ENCODE measurements at places on chromosomes 16 and 17. TPM values are rescaled to one million over a fixed set of nuclear protein-coding genes. Genes with fewer than 3 reads are reported as not detected.

GRCh38 chr17:70270554-70270953 is 101.2 kb downstream of the KCNJ2 start:
- H3K36me3 ChIP-seq, result no peaks in the 10 kb centered on the region
- no peak overlapping the region for H3K4me3 ChIP-seq
- peaks cover 14% of the 10 kb centered on the region for H3K4me1 ChIP-seq
- no peak for DNase-seq
- no peaks in the 10 kb centered on the region for H3K27me3 ChIP-seq

DNA sequence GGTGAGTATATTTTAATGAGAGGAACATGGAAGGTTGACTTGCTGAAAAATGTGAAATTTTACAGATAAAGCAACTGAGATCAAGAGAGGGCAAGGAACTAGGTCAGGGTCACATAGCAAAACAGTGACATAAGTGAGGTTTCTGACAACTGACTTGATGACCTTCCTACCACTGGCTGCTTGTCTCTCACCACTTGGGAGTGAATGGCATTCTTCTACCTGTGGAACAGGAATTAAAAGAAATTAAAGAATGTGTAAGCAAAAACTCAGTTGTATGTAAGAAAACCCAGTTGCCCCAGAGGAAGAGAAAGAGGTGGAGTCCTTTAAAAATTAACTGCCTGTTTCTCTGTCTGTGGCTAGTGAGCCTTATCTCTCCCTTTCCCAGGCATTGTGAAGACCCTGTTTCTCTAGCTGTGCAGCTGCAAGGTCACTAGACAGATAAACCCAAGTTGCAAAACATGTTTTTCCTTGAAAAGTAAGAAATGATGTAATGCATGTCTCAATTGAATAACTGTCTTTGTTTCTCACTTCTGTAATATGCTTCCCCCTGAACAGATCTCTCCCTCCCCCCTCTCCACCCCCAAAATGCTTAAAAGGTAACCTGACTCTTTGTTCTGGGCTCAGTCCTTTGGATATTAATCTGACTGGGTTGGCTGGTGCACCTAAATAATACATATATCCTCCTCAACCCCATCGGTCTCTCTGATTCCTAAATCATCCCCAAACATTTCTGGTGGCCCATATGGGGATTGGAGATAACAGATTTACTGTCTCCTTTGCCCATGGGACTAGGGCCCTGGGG is 23.4 kb downstream of the ACSM1 start:
- H3K27ac ChIP-seq, result no peak overlapping the region
- H3K4me3 ChIP-seq, result no peak overlapping the region
- H3K36me3 ChIP-seq, result no peaks in the 10 kb centered on the region
- peaks cover 24% of the 10 kb centered on the region for H3K4me1 ChIP-seq
- no peaks in the 10 kb centered on the region for H3K27me3 ChIP-seq

Gene MEOX1
- 0.59 TPM for total RNA-seq

Gene TBC1D3H
- total RNA-seq, result not detected

Gene SRL
- 0.06 TPM for total RNA-seq

Gene RABEP2
- 22.0 TPM for total RNA-seq

Gene ANKRD40
- 50.6 TPM for total RNA-seq

DNA sequence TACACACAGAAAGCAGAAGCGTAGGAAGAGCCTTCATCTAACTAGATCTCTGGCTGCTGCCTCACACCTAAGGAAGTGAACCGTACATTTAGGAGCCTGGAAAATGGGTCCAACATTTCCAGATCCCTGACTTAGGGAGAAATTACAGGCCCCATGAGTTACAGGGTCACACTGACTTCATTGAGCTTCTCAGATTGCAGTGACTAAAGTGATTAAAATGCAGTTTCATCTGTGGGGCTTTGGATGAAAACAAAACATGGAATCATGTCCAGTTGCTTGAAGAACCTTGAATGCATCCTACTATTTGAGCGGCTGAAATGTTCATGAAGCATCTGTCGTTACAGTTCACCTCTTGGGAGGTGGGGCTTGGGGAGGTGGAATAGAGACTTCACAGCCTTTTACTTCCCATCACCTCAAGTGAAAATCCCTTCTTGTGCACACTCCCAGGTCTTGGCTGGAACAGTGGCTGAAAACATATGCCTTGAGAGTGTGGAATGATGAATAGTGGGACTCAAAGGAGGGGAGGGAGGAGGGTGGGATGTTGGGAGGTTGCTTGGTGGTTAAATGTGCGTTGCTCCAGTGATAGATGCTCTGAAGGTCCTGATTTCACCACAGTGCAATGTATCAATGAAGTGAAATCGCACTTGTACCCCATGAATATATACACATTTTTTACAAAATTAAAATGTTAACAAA is 19.7 kb downstream of the TEKT3 start:
- DNase-seq, result no peak
- no peak overlapping the region for H3K4me3 ChIP-seq
- H3K27ac ChIP-seq, result no peak overlapping the region
- no peaks in the 10 kb centered on the region for H3K36me3 ChIP-seq
- no peaks in the 10 kb centered on the region for H3K27me3 ChIP-seq

Gene DPEP2
- not detected for total RNA-seq

Gene KRTAP2-4
- total RNA-seq, result not detected

Gene ACAP1
- total RNA-seq, result 2.7 TPM

Gene CSH2
- not detected for total RNA-seq

DNA sequence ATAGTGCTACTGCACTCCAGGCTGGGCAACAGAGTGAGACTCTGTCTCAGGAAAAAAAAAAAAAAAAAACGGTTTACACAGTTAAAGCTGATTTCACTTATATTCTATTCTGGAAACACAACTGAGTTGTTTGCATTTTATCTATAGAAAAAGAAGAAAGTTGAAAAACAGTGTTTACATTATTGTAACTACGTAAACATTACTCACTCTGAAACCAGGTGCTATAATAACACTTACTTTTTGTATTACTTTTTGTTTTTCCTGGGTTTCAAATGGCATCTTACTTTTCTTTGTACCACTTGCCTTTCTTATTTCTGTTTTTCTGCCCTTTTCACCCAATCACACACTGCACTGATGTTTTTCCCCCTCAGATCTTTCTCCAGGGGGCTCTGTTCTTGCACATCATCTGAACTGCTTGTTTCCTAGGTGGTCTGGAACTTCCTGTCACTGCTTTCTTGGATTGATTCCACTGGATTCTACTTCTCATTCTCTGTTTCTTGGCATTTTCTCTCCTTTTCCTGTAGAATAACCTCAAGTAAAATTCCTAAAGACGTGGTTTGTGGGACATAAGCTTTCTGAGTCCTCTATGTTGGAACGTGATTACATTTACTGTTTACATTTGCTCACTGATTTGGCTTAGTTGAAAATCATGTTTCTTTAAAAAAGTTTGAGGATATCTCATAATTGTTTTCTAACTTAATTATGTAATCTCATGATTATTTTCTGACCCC is 142.1 kb downstream of the HS3ST3B1 start:
- no peak overlapping the region for H3K4me3 ChIP-seq
- no peaks in the 10 kb centered on the region for H3K27me3 ChIP-seq
- no peak for DNase-seq
- H3K36me3 ChIP-seq, result no peaks in the 10 kb centered on the region

DNA sequence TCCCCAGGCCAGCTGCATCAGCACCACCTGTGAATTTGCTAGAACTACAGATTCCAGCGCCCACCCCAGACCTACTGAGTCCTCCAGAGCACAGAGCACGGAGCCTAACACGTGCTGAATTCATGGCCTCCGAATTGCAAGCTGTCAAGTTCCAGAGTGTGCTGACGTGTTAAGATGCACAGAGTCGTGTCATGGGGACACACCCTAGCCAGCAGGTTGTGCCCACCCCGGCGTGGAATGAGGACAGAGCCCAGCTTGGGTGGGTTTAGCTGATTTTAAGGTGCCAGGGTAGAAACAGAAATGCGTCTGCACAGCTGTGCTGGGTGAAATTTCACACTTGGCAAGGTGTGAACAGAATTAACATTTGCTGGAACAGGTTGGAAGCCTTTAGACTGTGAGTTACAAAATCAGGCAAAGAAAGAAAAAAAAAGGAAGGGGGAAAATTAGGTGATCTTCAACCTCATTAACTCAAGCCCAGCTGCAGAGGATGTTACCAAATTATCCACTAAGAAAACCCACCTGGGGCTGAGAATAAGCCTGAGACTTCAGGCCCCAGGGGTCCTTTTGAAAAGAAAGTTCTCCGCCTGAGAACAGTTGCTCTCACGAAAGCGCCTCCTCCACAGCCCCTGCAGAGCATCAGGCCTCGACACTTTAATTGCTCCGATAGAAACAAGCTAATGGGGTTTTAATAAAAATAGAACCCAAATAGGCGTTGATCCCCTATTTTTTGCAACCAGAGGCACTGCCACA is 27.1 kb downstream of the GINS3 start:
- H3K4me1 ChIP-seq, result peaks cover 51% of the 10 kb centered on the region
- no peaks in the 10 kb centered on the region for H3K36me3 ChIP-seq
- H3K27ac ChIP-seq, result peak overlapping the region; percentile 89
- H3K4me3 ChIP-seq, result peak overlapping the region; percentile 14
- no peaks in the 10 kb centered on the region for H3K27me3 ChIP-seq

Gene SLC47A1
- total RNA-seq, result 1.9 TPM

GRCh38 chr17:40021451-40021971 is 6.3 kb downstream of the CSF3 start:
- no peaks in the 10 kb centered on the region for H3K27me3 ChIP-seq
- H3K27ac ChIP-seq, result no peak overlapping the region
- H3K4me3 ChIP-seq, result no peak overlapping the region
- DNase-seq, result no peak
- peaks cover 17% of the 10 kb centered on the region for H3K4me1 ChIP-seq
- H3K36me3 ChIP-seq, result no peaks in the 10 kb centered on the region

Gene EPX
- not detected for total RNA-seq

- no peak overlapping the region for H3K27ac ChIP-seq
- no peak overlapping the region for H3K4me3 ChIP-seq
- H3K36me3 ChIP-seq, result no peaks in the 10 kb centered on the region
- H3K4me1 ChIP-seq, result no peaks in the 10 kb centered on the region
These were observed 60.2 kb upstream of the ADORA2B start for GRCh38 chr17:15884731-15885130.

DNA sequence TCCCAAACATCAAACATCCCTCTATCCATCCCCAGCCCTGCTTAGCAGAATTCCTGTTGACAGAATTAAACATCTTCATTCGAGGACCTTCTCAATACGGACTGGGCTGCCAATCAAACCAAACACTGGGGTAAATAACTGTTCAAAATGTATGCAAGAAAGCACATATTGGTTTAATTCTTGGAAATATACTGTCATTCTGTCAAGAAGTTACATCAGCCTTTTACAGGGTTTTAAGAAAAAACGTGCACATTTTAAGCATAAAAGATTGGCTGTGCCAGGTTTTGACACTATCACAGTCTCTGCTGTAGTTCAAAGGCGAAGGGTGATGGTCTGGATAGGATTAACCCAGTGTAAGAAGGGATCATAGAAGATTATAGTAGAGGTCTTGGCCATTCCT is 25.1 kb upstream of the CCNF start:
- no peak for DNase-seq
- H3K27ac ChIP-seq, result no peak overlapping the region
- no peaks in the 10 kb centered on the region for H3K4me1 ChIP-seq
- no peaks in the 10 kb centered on the region for H3K27me3 ChIP-seq
- no peak overlapping the region for H3K4me3 ChIP-seq

DNA sequence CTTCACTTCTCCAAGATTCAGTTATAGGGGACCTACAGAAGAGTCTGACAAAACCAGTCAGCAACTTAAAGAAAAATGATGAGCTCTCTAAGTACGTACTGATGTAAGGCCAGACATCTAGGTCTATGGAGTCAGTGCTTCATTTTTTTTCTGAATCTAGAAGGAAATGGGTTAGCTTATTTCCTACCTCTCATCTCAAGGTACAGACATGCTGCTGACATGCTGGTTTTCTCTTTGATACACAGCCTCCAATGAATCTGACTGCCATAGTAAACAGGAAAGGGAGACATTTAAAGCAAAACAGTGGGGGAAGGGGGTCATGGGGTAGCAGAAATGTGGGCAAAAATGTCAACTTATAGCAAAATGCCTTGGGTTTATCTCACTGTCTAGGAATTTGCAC is 16.4 kb downstream of the CDR2 start:
- DNase-seq, result no peak
- H3K4me3 ChIP-seq, result no peak overlapping the region
- no peaks in the 10 kb centered on the region for H3K4me1 ChIP-seq
- no peaks in the 10 kb centered on the region for H3K27me3 ChIP-seq
- no peak overlapping the region for H3K27ac ChIP-seq
- H3K36me3 ChIP-seq, result peaks cover 6% of the 10 kb centered on the region

Gene SERPINF2
- total RNA-seq, result not detected

DNA sequence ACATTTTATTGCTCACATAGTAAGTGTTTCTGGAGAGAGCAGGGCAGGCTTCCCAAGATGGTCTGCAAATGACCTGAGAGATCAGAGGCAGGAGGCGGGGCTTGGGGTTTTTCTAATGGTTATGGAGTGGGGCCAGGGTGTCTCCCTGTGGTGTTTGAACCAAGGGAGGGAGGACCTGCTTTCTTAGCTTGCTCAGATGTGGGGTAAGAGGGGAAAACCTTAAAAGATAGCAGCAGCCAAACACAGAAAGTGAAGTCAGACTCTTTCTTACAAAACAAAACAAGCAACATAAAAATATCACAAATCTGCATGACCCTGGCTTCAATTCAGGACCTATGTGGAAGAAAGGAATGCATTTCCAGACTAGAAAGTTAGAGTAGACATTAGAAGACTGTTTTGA is 22.9 kb upstream of the DNAJA2 start:
- H3K4me3 ChIP-seq, result no peak overlapping the region
- no peak overlapping the region for H3K27ac ChIP-seq
- no peaks in the 10 kb centered on the region for H3K27me3 ChIP-seq
- H3K4me1 ChIP-seq, result no peaks in the 10 kb centered on the region
- no peaks in the 10 kb centered on the region for H3K36me3 ChIP-seq

DNA sequence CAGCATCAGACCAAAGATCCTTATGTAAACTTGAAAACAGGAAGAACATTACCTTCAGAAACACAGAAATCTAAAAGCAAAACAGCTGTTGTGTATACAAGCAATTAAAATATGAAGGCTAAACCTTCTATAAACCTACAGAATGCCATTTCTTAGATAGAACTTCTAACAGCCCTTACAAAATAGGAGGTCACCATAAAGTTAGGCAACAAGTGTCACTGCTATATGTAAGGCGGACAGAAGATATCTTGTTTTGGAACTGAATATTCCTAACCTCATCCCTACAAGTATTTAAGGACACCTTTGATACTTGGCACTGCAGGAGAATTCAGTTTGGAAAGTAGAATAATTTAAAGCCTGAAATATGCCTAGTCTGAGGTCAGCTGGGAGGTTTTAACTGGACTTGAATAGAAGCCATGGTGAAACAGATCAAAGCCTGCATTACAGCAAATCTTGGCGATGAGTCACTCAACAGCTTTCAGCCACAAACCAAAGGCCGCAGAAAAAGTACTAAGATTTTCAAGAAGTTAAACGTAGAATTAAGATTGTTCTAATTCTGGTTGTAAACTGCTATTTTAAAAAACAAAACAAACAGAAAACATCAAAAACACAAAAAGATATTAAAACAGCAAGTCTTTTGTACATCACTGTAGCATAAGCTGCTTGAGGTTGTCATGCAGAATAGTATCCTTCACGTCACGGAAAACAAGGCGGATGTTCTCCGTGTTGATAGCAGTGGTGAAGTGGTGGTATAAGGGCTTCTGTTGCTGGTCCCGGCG is 42.7 kb downstream of the GNA13 start:
- DNase-seq, result no peak
- H3K27me3 ChIP-seq, result no peaks in the 10 kb centered on the region
- H3K4me3 ChIP-seq, result no peak overlapping the region
- peaks cover 1% of the 10 kb centered on the region for H3K4me1 ChIP-seq
- H3K27ac ChIP-seq, result no peak overlapping the region
- no peaks in the 10 kb centered on the region for H3K36me3 ChIP-seq

GRCh38 chr17:66775271-66775670 is 59.6 kb upstream of the CACNG5 start:
- H3K27ac ChIP-seq, result no peak overlapping the region
- no peaks in the 10 kb centered on the region for H3K27me3 ChIP-seq

Gene HOXB4
- not detected for total RNA-seq

GRCh38 chr17:42141382-42141781 is 13.4 kb downstream of the RAB5C start:
- no peak for DNase-seq
- no peak overlapping the region for H3K4me3 ChIP-seq
- H3K27me3 ChIP-seq, result no peaks in the 10 kb centered on the region
- H3K27ac ChIP-seq, result no peak overlapping the region

Measured in neural progenitor cell (in vitro differentiated cells).